ENCODE measurements at places on chromosomes 5 and 9.

GRCh38 chr5:136594416-136594815 is 229.1 kb upstream of the TRPC7 start:
- DNase-seq, result no peak

DNA sequence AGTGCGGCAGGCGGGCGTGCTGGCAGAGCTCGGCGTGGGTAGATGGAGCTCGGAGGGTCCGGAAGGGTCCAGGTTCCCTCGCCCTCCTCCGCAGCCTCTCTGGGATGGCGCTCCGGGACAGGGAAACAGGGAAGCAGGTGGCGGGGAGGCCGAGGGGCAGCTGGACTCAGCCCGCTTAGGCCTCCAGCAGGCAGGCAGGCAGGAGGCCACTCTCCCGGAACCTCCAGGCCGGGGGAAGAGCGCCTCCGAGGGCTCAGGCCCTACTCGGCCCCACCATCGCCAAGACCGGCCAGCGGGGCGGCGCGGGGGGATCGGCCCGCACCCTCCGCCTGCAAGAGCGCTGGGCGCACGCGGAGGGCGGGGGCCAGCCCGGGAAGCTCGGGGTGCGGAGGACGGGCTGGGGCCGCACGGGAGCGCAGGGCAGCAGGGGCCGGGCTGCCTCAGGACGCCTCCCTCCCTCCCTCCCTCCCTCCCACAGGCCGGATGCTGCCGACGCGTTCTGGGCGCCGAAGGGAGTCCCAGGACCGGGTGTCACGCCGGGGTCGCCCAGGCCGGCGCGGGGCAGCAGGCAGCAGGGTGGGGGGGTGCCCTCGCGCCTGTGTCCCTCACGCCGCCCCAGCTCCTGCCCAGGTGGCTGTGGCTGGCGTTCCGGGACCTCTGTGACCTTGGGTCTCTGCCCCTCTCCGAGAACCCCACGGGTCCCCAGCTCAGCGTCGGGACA is 977 bp downstream of the MGAT4B start:
- peak; percentile 63 for DNase-seq

- no peak for DNase-seq
Measured at GRCh38 chr9:7028591-7028990, 270.8 kb downstream of the KDM4C start.

DNA sequence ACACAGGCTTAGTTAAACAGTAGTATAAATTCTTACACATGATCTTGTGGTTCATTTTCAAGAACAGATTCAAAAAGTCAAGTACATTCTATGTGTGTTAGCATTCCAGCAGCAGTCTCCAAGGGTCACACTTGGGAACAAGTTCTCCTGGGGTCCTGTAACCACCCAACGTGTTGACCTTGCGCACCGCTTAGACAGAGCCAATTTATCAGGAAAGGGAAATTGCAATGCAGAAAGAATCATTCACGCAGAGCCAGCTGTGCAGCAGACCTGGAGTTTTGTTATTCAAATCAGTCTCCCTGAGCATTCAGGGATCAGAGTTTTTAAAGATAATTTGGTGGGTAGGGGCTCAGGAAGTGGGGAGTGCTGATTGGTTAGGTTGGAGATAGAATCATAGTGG is 8.5 kb upstream of the RXFP3 start:
- DNase-seq, result no peak

DNA sequence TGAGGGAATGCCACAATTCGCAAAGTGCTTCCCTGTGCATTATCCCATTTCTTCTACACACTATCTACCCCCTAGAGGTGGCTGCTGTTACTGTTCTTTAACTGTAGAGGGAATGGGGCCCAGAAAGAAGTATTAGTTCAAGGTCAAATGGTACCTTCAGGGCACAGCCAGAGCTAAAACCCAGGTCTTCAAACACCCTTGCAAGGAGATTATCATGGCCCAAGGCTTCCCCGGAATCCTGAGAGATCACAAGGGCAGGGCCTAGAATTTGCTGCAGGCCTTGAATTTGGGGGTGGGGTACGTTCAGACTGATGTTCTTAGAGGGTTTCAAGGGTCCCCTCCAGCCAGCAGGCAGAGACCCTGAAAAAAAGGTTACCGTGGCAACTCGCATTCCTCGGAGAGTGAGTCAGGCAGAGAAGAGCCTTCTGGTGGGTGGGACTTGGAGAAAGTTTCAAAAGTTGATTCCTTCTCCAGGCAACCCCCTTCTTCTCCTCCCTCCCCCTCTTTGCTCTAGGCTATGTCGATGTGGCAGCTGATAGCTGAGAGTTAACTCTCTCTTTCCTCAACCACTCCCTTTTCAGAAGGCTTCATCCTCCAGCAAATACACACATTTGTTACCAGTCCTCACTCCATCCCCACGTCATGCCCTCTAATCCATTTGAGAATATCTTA is 1.9 kb downstream of the SPARC start:
- peak; percentile 89 for DNase-seq

GRCh38 chr9:95942016-95942415 is 66.5 kb downstream of the ERCC6L2 start:
- DNase-seq, result no peak

GRCh38 chr5:9034649-9035048 is 511.2 kb downstream of the SEMA5A start:
- no peak for DNase-seq

- DNase-seq, result no peak
Measured at GRCh38 chr5:114191441-114191840, 170.4 kb upstream of the KCNN2 start.

DNA sequence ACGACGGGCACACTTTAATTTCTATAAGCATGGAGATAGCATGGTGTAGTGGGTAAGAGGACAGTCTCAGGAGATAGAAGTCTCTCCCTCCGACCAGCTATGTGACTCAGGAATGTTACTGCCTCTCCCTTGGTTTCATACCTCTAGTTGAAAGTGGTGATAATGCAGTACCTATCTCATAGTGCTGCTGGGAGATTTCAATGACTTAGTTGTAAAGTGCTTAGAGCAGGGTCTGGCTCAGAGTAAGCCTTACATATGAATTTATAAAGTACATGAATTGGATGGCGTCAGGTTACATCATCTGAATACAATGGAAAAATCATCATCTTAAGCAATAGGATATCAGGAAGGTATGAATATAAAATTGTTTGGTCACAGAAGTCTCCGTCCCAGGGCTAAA is 952.8 kb upstream of the EDIL3 start:
- DNase-seq, result no peak

DNA sequence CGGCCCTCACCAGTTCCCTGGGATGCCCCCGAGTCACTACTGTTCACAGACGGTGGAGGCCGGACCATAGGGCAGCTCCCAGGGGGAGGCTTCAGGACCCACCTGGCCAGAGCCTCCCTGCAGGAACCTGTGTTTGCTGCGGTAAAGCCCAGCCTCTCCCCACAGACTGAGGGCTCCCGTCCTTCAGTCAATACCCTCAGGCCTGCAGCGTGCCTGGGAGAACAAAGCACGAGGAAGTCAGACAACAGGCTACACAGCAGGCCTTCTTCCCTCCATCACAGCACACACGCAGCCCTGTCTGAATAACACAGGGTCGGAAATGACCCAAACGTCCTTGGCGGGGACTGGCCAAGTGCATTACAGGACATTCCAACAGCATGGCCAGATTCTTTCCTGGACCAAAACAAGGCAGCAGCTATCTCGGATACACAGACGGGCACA is 34.4 kb downstream of the COL23A1 start:
- DNase-seq, result no peak

All from MG63 (cell line).